Femur (tissue), 1 donor: ENCODE measurements at places on chromosomes 16 and 17.

DNA sequence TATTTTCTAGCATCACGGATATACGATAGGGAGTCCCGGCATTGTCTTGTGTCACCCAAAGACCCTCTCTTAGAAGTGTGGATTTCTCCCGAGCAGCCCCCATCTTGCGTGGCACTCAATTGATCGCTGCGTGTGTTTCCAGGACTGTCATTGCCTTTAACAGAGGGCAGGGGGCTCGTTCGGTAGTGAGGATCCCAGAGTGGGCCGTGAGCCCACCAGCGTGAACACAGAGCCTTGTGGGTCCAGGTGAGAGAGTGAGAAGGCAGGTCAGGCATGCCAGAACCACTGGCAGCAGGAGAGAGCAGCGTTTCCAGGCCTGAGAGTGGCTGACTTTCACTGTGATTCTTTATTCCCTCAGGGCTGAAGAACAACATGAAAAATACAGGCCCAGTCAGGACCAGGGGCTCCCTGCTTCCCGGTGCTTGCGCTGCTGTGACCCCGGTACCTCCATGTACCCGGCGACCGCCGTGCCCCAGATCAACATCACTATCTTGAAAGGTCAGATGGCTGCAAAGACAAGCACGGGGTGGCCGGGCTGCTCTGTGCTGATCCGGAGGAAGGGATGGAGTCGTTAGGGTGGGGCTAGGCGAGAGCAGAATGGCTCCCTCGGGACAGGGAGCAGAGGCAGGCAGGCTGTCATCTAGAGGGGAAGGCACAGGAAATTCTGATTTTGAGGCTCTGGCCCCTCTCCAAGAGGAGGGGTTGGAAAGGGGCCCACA is 22.4 kb downstream of the C1QTNF1 start:
- DNase-seq: peak; percentile 77

DNA sequence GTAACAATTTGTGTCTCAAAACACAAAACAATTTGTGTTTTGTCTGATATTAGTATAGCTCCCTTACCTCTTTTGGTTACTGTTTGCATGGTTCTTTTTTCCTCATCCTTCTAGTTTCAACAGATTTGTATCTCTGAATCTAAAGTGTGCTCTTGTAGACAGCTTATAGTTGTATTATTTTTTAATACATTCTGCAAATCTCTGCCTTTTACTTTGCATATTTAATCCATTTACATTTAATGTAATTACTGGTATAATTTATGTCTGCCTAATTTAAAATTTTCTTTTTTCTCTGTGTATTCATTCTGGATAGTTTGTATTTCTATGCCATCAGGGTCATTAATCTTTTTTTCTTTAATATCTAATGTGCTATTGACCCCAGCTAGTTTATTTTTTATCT is 9.9 kb upstream of the GNAO1 start:
- no peak for DNase-seq

- DNase-seq: peak; percentile 88
Observed at GRCh38 chr16:66366433-66367299, at the start of gene CDH5. TSS of gene CDH5 (plus strand) at chr16:66366691. CDS start at chr16:66379338, 12,647 bp downstream.

DNA sequence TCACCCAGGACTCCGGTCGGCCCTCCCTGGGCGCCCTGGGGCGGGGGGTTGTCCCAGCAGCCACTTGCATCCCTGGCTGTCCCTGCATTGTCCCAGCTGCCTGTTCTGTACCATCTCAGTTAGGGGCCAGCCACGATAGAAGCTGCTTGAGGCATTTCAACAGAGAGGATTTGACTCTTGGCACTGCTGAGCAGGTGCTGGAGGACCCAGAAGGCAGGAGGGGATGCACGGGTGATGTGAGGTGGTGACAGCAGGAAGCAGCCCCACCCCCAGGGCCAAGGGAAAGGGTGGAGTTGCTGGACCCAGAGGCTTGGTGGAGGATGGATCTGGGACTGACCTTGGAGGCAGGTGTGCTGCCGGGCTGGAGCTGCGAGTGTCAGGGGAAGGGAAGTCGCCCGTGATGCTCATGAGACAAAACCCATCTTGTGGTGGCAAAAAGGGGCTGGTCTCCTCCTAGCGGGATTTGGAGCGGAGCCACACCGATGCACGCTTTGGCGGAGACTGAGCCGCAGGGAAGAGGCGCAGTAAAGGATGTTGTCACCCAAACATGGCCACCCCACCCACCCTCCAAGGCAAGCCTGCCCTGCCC is 188.0 kb upstream of the GSE1 start:
- no peak for DNase-seq

DNA sequence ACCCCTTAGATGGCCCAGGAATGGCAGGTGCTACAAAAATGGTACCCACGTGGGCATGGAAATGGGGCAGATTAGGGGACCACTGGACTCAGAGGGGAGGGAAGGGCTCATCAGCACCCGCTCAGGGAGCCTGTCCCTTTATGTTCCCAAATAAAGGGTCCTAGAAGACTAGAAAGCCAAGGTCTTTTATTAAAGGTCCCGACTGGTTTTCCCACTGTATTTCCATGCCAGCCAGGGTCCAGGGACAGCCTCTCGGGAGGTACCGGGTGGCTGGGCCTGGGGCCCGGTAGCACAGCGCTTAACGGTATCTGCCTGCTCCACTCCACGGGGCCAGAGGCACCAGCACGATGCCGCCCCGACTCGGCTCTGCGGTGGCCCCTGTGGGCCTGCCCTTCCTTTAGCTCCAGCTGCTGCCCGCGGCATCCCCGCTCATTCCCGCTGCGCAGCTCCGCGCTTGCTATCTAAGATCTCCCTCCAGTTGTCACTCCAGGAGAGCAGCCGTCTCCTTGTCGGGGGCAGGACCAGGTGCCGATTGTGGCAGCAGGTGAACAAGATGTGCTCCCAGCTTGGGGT is 1.4 kb downstream of the NT5C start:
- DNase-seq: no peak

- no peak for DNase-seq
Observed at GRCh38 chr17:18993905-18994526, 10.5 kb downstream of the FAM83G start.

GRCh38 chr16:4991754-4992153 is 33.6 kb downstream of the SEC14L5 start:
- no peak for DNase-seq

DNA sequence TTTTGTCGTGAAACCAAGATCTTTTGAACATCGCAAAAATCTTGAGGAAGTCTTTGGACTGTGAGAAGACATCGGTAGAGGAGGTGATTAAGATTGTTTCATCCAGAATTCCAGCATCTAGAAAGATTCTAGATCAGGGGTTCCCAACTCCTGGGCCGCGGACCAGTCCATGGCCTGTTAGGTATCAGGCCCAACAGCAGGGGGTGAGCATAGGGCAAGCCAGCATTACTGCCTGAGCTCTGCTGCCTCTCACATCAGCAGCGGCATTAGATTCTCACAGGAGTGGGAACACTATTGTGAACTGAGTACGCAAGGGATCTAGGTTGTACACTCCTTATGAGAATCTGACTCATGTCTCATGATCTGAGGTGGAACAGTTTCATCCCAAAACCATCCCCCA is 600.6 kb upstream of the CDH11 start:
- DNase-seq: no peak

- no peak for DNase-seq
Observed at GRCh38 chr17:78026381-78026780, 67.9 kb downstream of the TNRC6C start.

DNA sequence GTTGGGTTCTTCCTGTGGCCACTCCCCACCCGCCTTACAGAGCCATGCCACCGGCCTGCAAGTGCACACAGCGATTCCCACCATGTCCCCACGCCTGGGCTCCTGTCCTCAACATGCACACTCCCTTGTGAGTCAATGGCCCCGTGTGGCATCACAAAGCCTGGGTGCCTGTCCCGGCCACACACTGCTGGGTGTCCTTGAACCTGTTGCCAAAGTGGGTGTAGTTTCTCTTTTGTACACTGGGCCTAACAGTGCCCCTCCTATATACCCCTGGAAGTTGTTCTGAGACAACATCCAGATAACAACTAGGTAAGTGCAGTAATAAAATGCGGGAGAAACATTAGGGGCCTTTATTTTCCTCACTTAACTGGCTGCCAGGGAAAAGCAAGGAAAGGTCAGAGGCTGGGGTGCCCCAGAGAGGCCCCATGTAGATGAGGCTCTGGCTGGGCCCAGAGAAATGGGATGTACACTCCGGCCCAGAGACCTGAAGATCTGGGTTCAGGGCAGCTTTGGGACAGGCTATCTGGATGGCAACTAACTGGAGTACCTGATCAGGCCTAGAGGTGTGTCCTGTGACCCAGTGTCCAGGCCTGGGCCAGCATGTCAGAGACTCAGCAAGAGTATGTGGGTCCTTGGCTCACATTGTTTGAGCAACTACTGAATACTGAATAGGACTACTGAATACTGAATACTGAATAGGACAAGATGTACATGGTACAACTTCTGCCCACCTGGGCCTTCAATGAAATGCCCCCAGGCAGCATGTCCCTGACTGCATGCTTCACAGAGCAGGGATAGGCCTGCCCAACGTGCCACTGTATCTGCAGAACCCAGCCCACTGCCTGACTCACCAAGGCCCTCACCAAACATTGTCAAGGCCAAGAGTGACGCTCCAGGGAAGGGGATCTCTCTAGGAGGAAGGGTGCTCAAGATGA is 8.3 kb downstream of the ABCC3 start:
- no peak for DNase-seq

GRCh38 chr17:55284001-55284884 is 19.5 kb downstream of the HLF start:
- DNase-seq: no peak

DNA sequence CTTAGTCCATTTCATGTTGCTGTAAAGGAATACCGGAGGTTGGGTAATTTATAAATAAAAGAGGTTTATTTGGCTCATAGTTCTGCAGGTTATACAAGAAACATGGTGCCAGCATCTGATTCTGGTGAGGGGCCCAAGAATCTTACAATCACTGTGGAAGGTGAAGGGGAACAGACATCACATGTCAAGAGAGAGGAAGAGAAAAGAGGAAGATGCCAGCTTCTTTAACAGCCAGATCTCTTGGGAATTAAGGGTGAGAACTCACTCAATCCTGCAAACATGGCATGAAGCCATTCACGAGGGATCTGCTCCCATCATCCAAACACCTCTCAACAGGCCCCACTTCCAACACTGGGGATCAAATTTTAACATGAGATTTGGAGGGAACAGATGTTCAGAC is 49.5 kb downstream of the BMERB1 start:
- no peak for DNase-seq

DNA sequence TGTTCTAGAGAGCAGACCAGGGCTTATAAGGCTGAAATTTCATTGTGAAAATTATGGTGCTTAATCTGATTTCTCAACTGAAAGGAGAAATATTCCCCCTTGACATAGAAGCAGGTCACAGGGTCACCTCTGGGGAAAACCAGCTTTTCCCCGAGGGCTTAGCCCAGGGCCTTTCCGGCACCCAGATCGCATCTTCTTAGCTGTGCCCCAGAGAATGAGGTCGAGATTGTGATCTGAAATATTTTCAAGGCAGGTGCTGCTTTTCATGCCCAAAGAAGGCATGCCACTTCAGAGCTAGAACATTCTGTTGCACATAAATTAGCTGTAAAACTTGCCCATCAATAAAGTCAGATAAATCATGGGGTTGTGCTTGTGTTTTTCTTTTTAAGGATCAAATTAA is 25.4 kb upstream of the ARHGAP17 start:
- no peak for DNase-seq

GRCh38 chr16:69483611-69484010 is 59.2 kb downstream of the CYB5B start:
- no peak for DNase-seq
